CD8-positive, alpha-beta memory T cell (primary cell): ENCODE measurements at places on chromosomes 11 and 22. TPM values are rescaled to one million over a fixed set of nuclear protein-coding genes. Genes with fewer than 3 reads are reported as not detected.

WBP2NL gene
- 0.82 TPM for total RNA-seq

POLD3 gene
- total RNA-seq: 53.8 TPM

MS4A1 gene
- total RNA-seq: 1.2 TPM

SCGB1D2 gene
- total RNA-seq: not detected

DNA sequence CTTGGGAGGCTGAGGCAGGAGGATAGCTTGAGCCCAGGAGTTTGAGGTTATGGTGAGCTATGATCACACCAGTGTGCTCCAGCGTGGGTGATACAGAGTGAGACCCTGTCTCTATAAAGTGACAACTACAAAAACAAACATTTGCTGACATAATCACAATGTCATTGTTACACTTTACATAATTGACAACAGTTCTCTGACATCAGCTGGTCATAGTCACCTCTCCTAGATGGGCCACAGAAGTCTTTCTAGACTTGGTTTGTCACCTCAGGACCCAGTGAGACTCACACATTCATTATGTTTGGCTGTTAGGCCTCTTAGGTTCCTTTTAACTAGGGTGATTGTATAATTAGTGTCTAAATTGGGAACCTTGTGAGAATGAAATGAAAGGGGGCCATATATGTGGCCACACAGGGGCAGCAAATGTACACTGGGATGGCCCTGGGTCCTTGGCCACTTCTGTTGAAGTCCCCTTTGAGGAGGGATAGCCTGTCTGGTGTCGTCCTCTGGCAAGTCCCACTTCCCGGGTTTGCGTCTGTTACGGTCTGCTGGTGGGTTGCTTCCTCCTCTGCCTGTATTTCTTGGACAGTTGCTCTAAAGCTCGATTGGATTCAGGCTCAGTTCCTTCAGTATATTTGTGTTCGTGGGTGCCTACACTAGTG lies 5.8 kb upstream of the PPIL2 start:
- H3K4me3 ChIP-seq: no peak overlapping the region
- no peaks in the 10 kb centered on the region for H3K36me3 ChIP-seq
- H3K27me3 ChIP-seq: no peaks in the 10 kb centered on the region
- DNase-seq: no peak

GRCh38 chr11:114166897-114167323 lies 107.4 kb downstream of the ZBTB16 start:
- H3K27ac ChIP-seq: no peak overlapping the region
- H3K27me3 ChIP-seq: no peaks in the 10 kb centered on the region
- peak; percentile 54 for DNase-seq
- no peaks in the 10 kb centered on the region for H3K36me3 ChIP-seq
- H3K4me1 ChIP-seq: peaks cover 79% of the 10 kb centered on the region

- H3K4me1 ChIP-seq: no peaks in the 10 kb centered on the region
- no peak for DNase-seq
- H3K27ac ChIP-seq: no peak overlapping the region
- no peaks in the 10 kb centered on the region for H3K27me3 ChIP-seq
Measured at GRCh38 chr11:22512457-22512856, 113.2 kb downstream of the FANCF start.

GRCh38 chr11:33507967-33508366 lies 192.7 kb downstream of the C11orf91 start:
- H3K4me1 ChIP-seq: no peaks in the 10 kb centered on the region
- H3K36me3 ChIP-seq: no peaks in the 10 kb centered on the region
- H3K4me3 ChIP-seq: no peak overlapping the region
- no peak overlapping the region for H3K27ac ChIP-seq
- DNase-seq: no peak
- H3K27me3 ChIP-seq: no peaks in the 10 kb centered on the region

GRCh38 chr11:63851364-63851763 lies 12.5 kb downstream of the MARK2 start:
- no peaks in the 10 kb centered on the region for H3K36me3 ChIP-seq
- H3K27ac ChIP-seq: no peak overlapping the region
- no peak for DNase-seq
- H3K4me1 ChIP-seq: peaks cover 67% of the 10 kb centered on the region
- no peaks in the 10 kb centered on the region for H3K27me3 ChIP-seq
- H3K4me3 ChIP-seq: peak overlapping the region; percentile 38

GRCh38 chr11:122186439-122187080 lies 70.5 kb upstream of the BLID start:
- no peak overlapping the region for H3K4me3 ChIP-seq
- H3K27ac ChIP-seq: no peak overlapping the region
- H3K27me3 ChIP-seq: no peaks in the 10 kb centered on the region
- no peak for DNase-seq

- no peak overlapping the region for H3K27ac ChIP-seq
- no peaks in the 10 kb centered on the region for H3K27me3 ChIP-seq
- peaks cover 20% of the 10 kb centered on the region for H3K4me1 ChIP-seq
- DNase-seq: no peak
- H3K4me3 ChIP-seq: no peak overlapping the region
- H3K36me3 ChIP-seq: no peaks in the 10 kb centered on the region
Measured at GRCh38 chr11:104881117-104881794, 17.0 kb downstream of the CASP12 start.

GRCh38 chr11:2675540-2675939 lies 24.3 kb downstream of the KCNQ1OT1 start:
- no peaks in the 10 kb centered on the region for H3K4me1 ChIP-seq
- no peaks in the 10 kb centered on the region for H3K36me3 ChIP-seq
- no peak overlapping the region for H3K27ac ChIP-seq
- no peaks in the 10 kb centered on the region for H3K27me3 ChIP-seq

DNA sequence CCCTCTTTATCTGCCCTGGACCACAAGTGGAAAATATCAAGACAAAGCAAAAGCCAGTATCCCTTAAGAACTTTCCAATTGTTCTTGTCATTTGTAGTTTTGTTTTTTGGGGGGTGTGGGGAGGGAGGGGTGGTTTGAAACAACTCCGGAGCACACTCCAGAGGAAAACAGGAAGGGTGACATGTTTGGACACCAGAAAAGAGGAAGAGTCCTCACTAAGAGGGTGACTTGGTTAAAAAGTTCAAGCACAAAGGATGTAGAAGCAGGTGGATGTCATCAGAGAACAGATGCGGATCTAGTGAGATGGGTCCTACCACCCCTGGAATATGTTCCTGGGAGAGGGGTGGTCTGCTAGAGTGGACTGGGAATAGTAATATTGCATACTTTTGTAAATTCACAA lies 25.8 kb downstream of the ADAMTS8 start:
- H3K27me3 ChIP-seq: no peaks in the 10 kb centered on the region
- no peaks in the 10 kb centered on the region for H3K4me1 ChIP-seq
- H3K27ac ChIP-seq: no peak overlapping the region
- DNase-seq: no peak
